ENCODE measurements at places on chromosomes 3 and 15.
A peak's percentile ranks its signal among the peaks of the same experiment; 100 is the strongest.

- no peak for DNase-seq
Measured at GRCh38 chr3:12797124-12797891, 828 bp downstream of the CAND2 start.

DNA sequence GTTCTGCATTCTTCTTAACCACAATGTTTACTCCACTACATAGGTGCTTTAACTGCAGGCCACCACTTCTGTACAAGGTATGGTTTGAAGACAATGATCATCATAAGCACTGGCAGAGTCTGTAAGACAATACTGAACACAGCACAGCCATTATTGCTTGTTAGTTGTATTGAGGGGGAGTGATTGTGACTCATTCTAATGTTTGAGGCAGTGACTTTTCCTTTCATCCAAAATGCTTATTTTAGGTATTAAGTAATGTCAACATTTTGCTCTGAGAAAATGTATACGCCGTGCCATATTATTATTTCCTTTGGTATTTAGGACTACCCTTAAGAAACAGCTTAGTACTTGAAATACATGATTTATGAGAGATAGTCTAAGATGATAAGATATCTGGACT is 618.2 kb upstream of the ZNF717 start:
- DNase-seq: no peak

GRCh38 chr3:65436580-65436979 is 602.1 kb downstream of the MAGI1 start:
- no peak for DNase-seq

DNA sequence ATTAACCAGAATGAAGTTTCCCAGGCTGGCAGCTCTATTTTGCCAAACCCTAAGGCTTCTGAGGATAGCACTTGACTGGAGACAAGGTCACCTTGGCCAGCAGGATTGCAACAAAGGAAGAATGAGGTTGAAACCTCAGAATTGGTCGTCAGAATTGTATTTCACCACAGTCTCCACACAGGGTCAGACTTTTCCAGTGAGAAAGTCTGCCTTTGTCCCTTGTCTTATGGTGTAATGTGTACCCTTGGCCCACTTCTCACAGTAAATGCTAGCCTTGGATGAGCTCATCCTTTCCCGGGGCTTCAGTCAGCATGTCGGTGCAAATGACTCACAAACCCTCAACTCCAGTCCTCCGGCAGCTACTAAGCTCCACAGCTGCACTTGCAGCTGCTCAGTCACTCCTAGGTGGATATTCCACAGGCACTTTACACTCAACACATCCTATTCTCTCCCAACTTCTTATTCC is 19.7 kb downstream of the SSR3 start:
- no peak for DNase-seq

DNA sequence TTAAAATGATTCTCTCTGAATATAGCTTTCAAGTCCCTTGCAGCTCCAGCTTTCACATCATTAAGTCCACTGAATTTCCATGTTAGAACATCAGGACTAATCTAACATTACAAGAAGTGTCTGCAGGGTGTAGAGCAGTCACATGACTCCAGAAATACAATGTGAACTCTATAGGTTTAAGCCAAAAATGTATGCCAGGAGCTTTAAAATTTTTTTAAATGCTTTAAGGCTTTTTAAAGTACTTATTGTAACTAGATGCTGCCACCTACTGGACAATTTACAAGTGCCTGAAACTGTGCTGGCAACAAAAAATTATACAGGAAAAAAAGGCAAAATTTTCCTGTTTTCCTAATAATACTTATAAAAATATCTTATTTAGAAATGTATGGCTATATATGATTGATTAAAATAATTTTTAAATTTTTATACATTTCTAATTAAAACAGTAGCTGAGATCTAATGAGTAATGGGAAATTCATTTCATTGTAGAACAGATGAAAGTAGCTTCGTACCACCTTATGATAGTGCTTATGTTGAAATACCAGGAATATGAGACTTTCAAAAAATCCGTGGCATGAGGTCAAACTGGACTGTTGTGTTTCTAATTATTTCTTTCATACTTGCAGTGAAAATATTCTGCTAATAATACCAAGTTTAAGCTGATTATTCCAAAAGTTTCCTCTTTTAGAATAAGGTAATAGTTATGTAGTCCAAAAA is 25.7 kb downstream of the FSIP1 start:
- no peak for DNase-seq

GRCh38 chr3:76700323-76700722 is 339.6 kb upstream of the ROBO2 start:
- DNase-seq: no peak

GRCh38 chr3:149455989-149456388 is 18.5 kb upstream of the TM4SF4 start:
- DNase-seq: no peak

- peak; percentile 2 for DNase-seq
Measured at GRCh38 chr3:113626503-113627371, 69.7 kb downstream of the USF3 start.

- DNase-seq: no peak
Measured at GRCh38 chr3:120526011-120526870, 69.9 kb upstream of the NDUFB4 start.

GRCh38 chr3:182006431-182006830 is 294.7 kb downstream of the SOX2 start:
- no peak for DNase-seq
